ENCODE measurements at places on chromosomes 6 and 20.

DNA sequence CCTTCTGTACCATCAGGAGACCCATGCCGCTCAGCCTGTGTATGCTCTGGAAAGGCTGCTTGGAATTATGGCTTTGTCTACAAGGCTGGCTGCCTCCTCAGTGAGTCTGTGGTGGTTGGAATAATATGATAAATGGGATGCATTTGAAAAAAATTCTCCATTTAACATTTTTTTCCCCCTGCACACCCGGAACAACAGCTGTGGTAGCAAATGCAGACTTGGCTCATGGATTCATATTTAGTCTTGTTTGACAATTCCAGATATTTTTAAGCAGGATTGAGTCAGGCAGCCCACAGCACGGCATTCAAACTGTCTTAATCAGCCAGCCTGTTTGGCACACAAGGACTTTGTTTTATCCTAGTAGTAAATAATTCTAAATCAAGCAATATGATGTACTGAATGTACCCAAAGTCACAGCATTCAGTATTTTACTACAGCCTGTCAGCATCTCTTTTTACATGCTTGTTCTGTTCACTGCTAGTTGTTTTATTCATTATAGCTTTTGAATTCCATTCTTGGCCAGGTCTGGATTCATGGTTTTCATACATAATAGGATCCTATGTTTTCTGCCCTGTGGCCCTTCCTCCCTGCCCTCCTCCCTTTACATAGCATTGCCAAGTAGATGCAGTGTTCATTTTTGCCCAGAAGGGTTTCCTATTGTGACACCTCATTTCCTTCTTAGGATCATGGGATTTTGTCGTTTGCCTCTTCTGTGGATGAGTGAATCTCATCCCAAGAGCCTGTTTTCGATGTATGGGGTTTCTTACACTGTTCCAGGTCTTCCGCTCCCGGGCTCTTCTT, 68.1 kb downstream of the LRRC1 start:
- no peak for DNase-seq

DNA sequence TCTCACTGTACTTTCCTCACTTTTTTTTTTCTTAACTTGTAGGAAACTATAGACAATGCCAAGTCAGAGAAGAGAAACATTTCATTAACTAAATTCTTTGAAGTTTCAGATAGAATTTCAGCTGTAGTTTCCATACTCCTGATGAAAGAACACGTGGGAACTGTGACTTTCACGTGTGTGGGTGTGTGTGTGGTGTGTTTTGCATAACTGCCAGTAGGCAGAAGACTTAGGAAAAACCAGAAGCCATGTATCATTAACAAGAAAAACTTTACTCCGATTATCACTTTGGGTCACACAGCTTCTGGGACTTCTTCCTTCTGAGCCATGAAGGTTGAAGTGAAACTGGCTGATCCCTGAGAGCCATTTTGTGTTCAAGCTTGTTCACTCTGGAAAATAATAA, 483.3 kb downstream of the TFAP2B start:
- no peak for DNase-seq

- no peak for DNase-seq
These were observed 126.7 kb upstream of the RREB1 start for GRCh38 chr6:6980999-6981597.

- DNase-seq: no peak
These were observed 29.3 kb downstream of the DNAAF9 start for GRCh38 chr20:3378138-3378537.

DNA sequence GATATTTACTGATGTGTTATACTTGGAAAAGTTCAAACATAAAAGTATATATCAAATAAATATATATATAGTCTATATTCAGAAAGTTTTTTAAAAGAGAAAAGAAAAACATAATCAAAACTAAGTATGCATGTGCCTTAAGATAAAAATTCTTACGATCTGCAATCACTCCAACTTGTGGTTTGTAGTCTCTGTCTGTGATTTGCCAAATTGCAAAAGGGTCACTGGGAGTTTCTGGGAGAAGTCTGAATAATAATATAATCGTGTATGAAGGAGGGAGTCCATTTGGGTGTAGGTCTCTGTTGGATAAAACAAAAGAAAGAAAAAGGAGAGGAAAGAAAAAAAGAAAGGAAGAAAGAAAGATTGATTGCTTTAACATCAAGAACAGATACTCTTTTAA, 92.4 kb downstream of the COL12A1 start:
- DNase-seq: no peak

DNA sequence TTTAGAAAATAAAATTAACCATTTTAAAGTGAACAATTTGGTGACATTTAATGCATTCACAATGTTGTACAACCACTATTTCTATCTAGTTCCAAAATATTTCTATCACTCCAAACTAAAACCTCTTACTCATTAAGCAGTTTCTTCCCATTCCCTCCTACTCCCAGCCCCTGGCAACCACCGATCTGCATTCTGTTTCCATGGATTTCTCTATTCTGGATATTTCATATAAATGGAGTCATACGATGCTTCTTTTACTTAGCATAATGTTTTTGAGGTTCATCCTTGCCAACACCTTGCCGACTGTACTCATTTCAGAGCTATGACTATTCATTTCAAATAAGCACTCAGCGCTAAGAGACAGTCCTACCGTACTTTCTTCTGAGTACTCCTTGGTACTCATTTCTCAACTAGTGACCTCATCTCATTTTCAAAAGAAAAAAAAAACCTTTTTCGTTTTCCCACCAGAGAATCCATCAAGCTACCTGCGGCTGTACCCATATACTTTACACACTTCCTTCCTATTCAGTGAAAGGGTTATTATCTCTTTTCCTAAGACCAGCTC, 259.2 kb downstream of the UTRN start:
- DNase-seq: peak; percentile 85

GRCh38 chr6:116326996-116327395, 43.8 kb upstream of the DSE start:
- DNase-seq: no peak

- DNase-seq: no peak
These were observed 41.6 kb upstream of the SPDEF start for GRCh38 chr6:34597605-34598353.

DNA sequence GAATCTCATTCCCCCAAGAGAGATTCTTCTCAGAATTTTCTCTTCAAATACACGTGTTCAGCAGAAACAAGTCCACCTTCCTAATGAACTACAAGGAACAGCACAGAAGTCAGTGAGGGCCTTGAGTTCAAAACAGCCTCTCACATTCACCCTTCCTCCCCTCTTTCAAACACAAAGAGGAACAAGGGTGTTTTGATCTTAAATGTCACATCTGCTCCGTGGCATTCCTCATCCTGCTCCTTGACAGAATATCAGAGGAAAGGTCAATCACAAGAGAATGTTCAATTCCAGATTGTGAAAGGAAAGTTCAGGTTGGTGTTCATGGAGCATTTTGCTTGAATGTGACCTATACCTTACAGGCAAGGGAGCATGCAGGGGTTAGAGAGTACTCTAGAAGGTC, 35.6 kb upstream of the FAM210B start:
- DNase-seq: no peak

GRCh38 chr20:41783423-41784208, 165.4 kb upstream of the CHD6 start:
- DNase-seq: no peak

GRCh38 chr20:35603695-35604448, 11.8 kb upstream of the SPAG4 start:
- no peak for DNase-seq

- DNase-seq: no peak
These were observed 421.1 kb upstream of the KHDRBS2 start for GRCh38 chr6:62707156-62707555.
